ENCODE measurements at places on chromosomes 11 and 22.

DNA sequence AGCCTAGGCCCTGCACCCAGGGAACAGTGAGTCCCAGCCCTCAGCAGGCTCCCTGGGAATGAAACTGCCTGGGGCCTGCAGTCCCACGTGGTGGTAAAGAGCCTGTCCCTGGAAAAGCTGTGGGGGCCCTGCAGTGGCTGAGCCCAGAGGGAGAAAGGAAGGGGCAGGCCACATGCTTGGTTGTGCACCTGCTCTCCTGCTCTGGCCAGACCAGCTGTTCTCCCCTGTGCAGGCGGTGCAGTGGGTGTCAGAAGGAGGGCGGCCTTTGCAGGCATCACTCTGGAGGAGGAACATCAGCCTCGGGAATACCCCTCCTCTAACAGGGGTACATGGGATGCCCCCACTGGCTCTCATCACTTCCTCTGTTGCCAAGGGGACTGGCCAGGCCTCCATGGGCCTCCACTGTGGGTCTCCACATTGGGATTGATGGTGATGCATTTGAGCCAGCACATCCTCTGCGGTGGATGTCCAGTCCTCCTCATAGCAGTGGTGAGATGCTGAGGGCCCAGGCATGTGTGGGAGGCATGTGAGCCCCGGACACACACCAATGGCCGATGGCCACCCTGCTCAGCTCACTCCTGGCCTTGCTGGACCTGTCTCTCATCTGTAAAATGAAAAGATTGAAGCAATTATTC is 690.4 kb downstream of the BRD1 start:
- DNase-seq = no peak

DNA sequence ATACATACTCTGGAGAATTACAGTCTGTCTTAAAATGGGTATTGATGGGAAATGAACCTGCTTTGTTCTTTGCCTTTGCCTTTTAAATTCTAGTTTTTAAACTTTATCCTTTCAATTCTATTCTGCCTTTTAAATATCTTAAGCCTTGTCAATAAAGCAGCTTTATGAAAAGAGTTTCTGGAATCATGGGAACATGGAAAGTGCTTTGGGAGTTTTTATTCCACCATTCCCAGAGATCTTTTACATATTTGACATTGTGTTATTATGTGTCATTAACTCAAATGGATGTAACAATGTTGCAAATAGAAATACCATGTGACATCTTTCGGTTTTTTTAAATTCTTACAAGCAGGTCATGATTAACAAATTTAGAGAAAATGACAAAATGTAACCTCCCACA is 555.7 kb upstream of the ANO3 start:
- no peak for DNase-seq

- peak; percentile 63 for DNase-seq
These were observed 15.2 kb upstream of the FCHSD2 start for GRCh38 chr11:73157101-73158010.

GRCh38 chr11:115496892-115497291 is 7.3 kb downstream of the CADM1 start:
- DNase-seq = no peak

- DNase-seq = no peak
These were observed 895 bp downstream of the TEAD1 start for GRCh38 chr11:12674936-12675696.

DNA sequence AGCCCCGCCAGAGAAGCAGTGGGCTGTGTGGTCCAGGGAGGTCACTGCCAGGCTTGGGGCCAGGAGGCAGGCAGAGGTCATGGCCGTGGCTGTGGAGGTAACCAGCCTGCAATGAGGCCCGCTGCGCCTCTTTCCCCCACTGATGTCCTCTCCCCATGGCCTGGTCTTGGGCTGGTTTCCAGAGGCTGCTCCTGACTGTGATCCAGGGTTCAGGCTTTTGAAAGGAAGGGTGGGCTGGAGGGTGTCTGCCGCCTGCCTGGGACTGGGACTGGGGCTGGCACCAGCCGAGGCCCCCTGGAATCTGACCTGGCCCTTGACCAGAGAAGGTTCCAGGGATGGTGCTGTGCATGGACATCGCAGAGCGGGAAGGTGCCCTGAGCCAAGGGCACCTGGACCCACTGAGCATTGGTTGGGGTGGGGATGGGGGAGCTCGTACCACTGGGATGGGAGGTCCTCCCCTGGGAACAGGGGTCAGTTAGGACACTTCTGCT is 59.6 kb upstream of the THY1 start:
- DNase-seq = no peak

DNA sequence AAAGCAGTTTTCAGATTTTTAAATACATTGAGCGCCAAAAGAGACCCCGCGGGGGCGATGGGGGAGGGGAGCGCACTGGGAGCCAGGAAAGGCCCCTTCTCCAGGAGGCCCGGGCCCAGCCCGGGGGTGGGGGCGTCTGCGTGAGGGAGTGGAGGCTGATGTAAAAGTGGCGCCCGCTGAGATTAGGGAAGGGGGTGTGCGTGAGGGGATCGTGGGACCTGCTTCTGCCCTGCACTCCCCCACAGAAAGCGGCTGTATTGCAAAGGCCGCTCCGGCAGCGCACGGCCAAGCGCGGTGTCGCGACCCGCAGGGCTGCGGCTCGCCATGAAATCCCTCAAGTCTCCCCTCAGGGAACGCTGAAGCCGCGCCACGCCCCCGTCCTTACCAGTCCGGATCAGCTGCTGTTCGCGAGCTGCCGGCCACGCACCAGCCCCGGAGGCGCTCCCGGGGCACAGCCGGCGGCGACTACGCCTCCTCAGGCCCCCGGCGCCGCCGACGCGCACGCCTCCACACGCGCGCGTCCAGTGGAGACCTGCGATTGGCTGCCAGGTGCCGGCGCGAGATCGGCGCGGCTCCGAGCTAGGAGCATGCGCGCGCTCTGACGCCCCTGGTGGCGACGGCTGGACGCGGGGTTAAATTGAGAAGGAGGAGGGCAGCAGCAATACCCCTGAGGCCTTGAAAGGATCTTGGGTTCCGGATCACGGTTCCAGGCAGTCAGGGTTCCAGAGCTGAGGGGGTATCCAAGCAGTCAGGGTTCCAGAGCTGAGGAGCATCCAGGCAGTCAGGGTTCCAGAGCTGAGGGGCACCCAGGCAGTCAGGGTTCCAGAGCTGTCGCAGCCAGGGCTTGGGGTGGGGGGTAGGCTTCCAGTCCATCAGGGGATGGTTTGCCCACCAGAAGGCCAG is at the start of gene ZNF280B:
Gene ZNF280B (minus strand): TSS at position 469 of the 903 bp plus-strand sequence. CDS start 19,344 bp downstream, outside the sequence.
- DNase-seq = peak; percentile 93

- no peak for DNase-seq
These were observed 8.2 kb downstream of the PACSIN2 start for GRCh38 chr22:43006753-43007152.

DNA sequence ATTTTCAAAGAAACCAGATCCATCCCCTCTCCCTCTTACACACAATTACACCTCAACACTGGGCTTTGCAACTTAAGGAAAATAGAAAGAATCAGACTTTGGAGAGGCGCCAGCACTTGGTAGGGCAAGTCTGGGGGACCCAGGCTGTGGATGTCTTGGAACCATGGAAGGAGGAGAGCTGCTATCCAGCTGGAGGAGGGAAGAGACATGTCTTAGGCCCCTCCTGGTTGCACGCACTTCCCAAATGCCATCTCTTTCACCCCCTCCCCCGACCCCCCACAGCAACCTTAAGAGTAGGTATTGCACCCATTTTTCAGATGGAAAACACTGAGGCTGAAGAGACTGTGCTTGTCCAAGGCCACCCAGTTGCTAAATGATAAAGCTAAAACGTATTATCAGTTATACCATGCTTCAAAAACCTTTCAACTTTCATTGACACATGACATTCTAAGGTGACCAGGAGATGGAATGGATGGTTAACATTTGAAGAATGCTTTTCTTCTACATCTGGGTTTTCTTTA is 3.9 kb downstream of the TIMP3 start:
- DNase-seq = no peak

DNA sequence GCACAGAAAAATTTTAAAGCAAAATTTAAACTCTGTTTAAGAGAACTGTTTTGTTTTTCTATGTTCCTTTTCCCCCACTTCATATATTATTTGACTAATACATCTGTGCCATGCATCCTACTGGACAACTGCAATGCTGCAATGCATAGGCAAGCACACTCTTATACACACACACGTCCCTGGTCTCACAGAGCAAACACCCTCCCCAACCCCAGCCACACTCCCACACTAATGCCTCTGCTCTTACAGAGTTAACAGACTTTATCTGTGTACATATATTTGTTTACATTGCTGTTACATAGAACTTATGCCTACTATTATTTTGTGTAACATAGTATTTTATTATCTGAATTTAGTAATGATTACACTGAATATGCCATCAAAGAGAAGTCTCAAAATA is 25.5 kb upstream of the CTSC start:
- DNase-seq = no peak

DNA sequence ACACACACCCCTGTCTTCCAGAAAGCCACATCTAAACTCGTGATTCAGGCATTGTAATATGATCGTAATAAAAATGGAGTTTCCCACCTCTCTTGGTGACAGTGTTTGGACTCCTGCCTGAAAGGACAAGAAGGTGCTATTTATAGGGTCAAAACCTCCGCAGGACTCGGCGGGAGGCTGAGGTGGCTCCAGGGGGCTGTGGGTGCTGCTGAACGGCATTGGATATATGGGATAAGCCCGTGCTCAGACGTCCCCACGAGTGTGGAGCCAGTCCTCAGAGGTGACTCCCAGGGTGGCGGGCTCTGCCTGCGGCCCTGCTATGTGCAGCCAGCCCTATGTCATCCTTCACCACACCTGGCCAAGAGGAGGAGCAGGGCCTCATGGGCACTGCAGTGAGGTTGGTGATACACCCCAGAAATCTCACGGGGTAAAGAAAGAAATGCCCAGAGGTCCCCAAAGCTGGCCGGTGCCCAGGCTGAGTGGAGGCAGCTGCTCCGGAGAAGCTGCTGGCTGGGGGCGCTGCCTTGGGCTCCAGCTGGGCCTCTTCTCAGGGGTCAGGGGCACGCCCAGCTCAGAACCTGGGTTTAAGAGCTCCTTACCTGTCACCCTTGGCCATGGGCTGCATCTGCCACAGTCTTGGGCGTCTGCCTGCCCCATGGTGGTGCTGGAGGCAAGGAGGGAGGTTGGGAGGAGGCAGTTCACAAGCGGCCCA is 5.1 kb upstream of the OSBPL5 start:
- no peak for DNase-seq

GRCh38 chr11:45671246-45672171 is 6.1 kb upstream of the CHST1 start:
- DNase-seq = no peak

GRCh38 chr11:36196411-36196998 is 92.7 kb downstream of the COMMD9 start:
- no peak for DNase-seq

GRCh38 chr11:76663912-76664440 is 6.6 kb downstream of the LRRC32 start:
- no peak for DNase-seq

- no peak for DNase-seq
These were observed 97.2 kb downstream of the MICAL2 start for GRCh38 chr11:12207384-12208150.

GRCh38 chr11:110795112-110795624 is 82.9 kb upstream of the ARHGAP20 start:
- no peak for DNase-seq

DNA sequence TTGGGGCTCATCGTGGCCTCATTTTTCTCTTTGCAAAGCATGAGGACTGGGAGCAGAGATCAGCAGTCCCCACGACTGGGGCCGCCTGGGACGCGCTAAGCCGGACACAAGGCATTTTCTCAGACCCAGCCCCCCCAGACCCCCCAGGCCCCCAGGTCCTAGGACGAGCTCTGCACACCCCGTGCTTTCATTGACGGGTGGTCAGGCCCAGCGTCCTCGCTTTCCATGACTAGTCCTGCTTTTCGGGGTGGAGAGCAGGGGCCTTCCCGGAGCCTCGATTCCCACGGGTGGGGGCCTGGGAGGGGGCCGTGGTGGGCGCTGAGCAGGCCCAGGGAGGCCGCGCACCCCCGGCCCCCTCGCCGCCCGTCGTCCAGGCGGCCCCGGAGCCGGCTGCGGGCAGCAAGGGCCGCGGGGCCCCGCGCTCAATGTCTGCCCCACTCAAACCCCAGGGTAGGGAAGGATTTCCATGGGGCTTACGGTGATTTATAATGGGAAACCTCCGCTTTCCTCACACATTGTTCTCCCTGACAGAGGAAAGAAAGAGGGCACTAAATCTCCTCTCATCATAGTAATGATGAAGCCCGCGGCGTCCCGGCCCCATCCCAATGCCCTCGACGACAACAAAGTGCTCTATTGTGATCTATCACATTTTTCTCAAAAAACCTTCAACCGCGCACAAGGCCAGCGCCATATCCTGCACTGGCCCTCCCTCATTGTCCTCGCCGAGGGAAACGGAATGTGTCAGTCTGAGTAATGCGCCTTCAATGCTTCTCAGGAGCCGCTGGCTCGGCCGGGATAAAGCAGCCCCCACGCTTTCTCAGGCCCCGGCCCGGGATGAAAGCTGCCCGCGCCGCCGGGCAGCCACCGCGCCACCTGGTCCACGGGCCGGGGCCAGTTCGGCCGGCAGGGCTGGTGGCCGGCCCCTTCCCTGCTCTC is 10.4 kb upstream of the LINC01488 start:
- no peak for DNase-seq

GRCh38 chr22:49365191-49365837 is 462.4 kb downstream of the BRD1 start:
- no peak for DNase-seq

DNA sequence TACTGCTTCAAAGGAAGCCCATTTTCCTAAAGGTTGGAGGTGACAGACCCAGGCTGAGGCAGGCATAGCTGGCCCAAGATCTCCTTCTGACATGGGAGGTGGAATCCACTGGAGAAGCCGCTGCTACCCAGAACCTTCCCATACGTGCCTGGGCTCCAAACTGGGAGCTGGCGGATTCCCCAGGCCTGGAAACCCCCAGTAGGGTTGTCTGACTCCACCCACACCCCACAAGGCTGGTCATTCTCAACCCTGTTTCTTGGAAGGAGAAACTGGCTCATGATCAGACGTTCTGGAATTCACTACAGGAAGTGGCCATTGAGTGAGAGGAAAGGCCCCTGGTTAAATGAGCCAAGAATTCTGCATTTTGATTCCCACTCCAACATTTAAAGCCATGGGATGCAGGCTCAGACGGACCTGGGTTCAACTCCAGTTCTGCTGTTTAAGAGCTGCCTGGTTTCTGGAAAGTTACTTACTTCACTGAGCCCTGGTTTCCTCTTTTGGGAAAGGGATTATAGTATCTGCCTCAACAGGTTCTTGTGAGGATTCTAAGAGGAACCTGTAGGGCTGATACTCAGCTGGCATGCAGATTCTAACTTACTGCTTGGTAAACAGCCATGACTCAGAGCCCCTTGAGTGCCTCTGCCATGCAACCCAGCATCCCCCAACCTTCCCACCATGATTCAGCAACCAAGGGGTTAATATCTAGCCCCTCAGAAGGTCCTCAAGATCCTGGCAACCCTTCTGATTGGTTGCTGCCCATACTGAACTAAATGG is 19.4 kb upstream of the TSKU start:
- DNase-seq = no peak

- peak; percentile 50 for DNase-seq
These were observed 44.5 kb downstream of the NECTIN1 start for GRCh38 chr11:119684361-119685110.
